ENCODE measurements at places on chromosomes 11 and 22. TPM values are rescaled to one million over a fixed set of nuclear protein-coding genes. Genes with fewer than 3 reads are reported as not detected.

SH3BP1 gene
- 3.0 TPM for total RNA-seq

FGF19 gene
- 0.15 TPM for total RNA-seq

GRCh38 chr11:94303966-94304958, at the start of gene IZUMO1R:
IZUMO1R (plus strand) TSS chr11:94304580; CDS start chr11:94305637, 1,057 bp downstream.
- no peak for DNase-seq

- no peak for DNase-seq
These were observed 44.2 kb downstream of the CCDC81 start for GRCh38 chr11:86418917-86419316.

GRCh38 chr11:19929147-19929546, 216.5 kb downstream of the NAV2 start:
- DNase-seq: no peak

DNA sequence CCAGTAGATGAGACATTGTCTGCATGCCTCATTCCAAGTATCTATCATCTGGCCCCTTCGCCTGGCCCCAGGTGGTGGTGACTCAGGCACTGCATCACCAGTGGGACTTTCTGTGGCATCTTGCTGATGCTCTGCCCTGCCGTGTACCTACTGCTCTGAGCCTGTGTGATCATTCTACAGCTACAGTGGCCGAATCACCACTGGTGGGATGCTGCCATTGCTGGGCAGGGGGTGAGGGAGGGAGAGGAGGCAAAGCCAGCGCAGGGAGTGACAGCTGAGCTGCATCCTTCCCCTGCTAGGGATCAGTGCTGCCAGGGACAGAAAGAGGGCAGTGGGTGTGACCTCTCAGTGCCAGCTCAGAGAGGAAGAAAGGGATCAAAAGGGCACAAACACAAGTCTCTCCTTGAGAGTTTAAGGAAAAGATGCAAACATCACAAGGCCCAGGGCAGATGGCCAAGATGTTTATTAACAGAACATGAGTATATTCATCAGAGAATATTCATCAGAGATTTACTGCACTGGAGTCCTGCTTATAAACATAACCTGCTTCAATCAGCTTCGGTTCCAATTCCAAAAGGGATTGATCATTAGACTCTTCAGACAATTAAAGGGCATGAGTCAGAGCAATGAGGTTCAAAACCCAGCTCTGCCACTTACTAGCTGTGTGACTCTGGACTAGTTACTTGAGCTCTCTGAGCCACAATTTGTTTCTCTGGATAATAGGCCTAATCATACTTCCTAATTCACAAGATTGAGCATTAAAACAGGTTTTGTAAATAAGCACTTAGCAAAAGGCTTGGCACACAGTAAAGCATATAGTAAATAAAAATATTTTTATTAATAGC, 109.8 kb downstream of the NAT10 start:
- no peak for DNase-seq

DNA sequence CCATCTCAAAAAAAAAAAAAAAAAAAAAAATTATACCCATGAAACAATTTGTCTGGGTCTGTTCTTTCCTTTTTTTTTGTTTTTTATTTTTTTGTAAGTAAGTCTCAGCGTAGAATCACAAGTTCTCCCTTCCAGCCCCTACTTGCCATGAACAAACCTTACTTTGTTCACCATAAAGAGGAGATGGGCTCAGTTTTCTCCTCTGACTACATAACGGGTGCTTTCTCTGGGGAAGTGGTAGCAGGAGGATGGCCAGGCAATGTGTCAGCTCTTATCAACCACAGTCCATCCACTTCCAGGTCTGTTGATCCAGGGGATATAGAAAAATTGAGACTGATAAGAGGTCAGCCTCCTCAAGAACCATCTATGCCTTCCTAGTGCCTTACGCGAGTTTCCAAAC, 11.0 kb downstream of the ASCC2 start:
- no peak for DNase-seq

Measured in left lobe of liver (tissue), 2 donors.